HuH-7.5 (cell line): ENCODE measurements at places on chromosomes 6 and 20.

GRCh38 chr20:58402305-58402704 is 13.3 kb downstream of the VAPB start:
- DNase-seq, result no peak

GRCh38 chr6:21626756-21627155 is 33.2 kb downstream of the SOX4 start:
- DNase-seq, result no peak

- DNase-seq, result no peak
These were observed 91.7 kb upstream of the SLC22A16 start for GRCh38 chr6:110567957-110568696.

DNA sequence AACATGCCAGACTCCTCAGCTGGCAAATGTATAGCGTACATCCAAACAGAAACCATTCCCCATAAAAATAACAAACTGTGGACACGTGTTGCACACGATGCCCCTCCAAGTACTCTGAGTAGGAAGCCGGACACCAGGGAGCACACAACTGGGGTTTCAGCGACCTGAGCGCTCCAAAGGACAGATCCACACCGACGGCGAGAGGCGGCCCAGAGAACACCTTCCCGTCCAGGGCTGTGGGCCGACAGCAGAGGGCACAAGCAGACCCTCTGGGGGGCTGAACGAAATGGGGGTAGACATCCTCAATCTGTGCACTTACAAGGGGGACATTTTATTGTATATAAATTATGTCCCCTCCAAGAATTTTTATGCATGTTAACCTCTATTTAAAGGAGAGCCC is 24.7 kb downstream of the TAF4 start:
- DNase-seq, result no peak

DNA sequence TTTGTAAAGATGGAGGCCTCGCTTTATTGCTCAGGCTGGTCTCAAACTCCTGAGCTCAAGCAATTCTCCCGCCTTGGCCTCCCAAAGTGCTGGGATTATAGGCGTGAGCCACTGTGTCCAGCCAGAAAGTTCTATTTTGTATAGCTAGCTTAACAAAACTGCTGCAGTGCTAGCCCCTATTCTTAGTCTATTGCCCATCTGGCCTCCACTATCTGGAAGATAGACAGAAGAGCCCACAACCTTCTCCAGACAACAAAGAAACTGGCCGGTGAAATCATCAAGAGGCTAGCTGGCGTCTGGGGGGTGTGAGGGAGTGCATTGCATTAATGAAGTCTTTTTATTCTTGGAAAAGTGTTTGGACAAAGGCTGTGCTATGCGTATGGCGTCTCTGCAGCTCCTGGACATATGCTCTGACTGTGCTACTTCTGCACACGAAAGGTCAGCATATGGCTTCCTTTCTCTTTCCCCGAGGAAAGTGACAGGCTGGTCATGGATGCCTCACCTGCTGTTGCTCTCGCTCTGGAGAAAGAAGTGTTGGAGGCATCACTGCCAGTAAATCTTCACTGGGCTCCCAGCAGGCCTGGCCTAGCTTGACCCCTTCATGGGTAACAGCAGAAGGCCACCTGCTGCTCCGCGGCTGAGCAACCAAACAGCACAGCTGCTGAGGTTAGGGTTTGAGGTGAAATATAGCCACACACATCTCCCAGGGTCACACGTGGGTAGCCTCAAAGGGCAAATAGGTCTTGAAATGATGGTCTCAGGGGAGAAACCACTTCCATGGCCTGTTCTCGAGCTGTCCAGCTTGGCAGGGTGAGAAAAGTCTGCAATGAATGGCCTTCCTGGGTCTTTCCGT is 95.1 kb upstream of the IYD start:
- DNase-seq, result no peak

DNA sequence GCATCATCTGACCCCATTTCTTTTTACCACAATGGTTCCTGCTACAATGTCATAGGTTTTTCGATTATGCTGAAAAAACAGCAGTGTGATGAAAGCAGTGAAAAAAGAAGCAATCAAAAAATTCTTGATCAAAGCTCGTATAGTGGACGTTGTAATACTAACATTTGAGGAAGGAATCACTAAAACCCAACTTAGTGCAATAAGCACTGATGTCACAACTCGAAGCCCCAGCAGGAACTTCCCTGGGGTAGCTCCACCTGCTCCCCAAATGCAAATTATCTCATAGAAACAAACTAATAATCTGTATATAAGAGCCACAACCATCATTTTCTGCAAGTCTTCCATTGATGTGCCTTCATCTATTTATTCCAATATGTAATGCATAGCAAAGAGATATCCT is 285.6 kb upstream of the SGK1 start:
- no peak for DNase-seq

GRCh38 chr6:115750946-115751345 is 309.7 kb downstream of the FRK start:
- no peak for DNase-seq

DNA sequence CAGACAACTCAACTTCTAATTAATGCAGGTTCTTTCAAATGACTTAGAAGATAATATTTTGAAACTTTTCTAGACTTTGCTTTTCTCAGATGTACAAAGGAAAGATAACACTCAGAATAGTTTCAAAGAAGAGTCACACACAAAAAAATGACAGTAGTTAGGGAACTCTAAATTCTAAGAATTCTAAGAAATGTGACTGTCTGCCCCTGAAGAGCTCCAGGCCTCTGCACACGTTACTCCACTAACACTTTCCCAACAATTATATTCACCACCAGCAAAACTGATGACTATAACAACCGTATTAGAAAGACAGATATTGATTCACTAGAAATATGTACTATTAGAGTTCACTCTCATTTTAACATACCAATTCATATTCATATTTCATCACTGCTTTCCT is 133.3 kb upstream of the SMLR1 start:
- DNase-seq, result no peak

GRCh38 chr20:21981597-21982344 is 276.3 kb downstream of the PAX1 start:
- no peak for DNase-seq

DNA sequence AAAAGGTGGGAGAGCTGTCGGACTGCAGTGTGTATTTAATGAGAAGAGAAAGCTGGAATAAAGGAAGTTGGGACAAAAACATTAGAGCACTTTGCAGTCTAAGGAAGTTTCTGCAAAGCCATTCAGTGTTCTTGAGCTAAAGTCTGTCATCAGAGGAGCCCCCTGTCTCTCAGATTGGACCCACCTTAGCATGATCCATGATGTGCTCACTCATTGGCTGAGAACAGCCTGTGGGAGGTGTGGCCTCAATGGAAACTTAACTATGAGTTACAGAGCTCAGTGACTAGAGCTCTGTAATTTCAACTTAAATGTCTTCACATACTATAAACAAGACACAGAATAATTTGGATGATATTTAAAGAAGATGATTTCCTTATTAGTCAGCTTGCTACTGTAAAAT is 437.0 kb downstream of the BTBD3 start:
- DNase-seq, result no peak

GRCh38 chr20:47659904-47660601 is 125.2 kb downstream of the SULF2 start:
- no peak for DNase-seq

DNA sequence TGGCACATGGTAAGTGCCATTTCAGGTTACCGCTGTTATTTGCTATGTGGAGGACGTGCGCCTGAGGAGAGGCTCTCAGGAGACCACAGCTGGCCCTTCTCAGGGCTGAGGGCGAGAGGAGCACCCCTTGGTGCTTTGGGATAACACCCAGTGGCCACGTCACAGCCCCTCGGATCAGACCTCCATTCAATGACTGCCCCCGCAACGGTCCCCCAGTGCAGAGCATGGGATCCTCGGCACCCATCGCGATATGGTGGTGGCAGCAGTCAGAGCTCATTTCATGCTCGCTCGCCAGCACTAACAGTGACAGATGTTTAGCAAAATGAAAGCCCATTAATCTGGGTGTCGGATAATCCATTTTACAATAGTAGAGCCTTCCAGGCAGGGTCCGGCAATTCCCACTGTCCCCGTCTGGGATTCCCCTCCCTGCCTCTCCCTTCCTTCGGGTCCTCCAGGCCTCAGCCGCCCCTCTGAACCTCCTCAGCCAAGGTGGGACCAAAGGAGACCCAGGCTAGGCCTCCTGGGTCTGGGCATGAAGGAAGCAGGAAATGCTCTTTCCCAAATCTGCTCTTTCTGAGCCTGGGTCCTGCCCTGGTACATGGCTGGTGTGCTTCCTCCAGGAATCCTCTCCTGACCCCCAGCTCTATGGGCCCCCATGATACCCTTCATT is 117.1 kb downstream of the GRM4 start:
- no peak for DNase-seq
